CD4-positive, alpha-beta memory T cell (primary cell): ENCODE measurements at places on chromosomes 6 and 20. TPM values are rescaled to one million over a fixed set of nuclear protein-coding genes. Genes with fewer than 3 reads are reported as not detected.

- H3K27ac ChIP-seq: no peak overlapping the region
- H3K36me3 ChIP-seq: no peaks in the 10 kb centered on the region
- no peak overlapping the region for H3K4me3 ChIP-seq
- no peaks in the 10 kb centered on the region for H3K4me1 ChIP-seq
These were observed 18.5 kb downstream of the GGTLC1 start for GRCh38 chr20:23970049-23970448.

DNA sequence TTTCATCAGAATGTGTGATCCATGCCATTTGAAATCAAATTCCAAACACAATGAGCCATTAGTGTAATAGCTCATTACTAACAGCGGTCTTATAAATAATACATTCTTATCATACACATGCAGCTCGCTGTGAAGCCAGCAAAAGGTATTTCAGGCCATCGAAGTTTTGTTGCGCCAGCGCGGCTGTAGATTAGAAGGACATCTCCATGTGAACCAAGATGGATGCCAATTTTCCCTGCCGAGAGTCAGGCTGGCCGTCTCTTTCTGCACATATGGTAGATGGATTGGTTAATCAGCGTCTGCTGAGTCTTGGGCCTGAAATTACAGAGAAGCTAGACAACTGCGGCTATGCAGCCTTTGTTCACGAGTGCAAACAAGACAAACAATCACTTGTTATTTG lies 44.1 kb downstream of the CFAP61 start:
- no peak overlapping the region for H3K4me3 ChIP-seq
- H3K27me3 ChIP-seq: no peaks in the 10 kb centered on the region
- DNase-seq: no peak
- H3K27ac ChIP-seq: no peak overlapping the region

DNA sequence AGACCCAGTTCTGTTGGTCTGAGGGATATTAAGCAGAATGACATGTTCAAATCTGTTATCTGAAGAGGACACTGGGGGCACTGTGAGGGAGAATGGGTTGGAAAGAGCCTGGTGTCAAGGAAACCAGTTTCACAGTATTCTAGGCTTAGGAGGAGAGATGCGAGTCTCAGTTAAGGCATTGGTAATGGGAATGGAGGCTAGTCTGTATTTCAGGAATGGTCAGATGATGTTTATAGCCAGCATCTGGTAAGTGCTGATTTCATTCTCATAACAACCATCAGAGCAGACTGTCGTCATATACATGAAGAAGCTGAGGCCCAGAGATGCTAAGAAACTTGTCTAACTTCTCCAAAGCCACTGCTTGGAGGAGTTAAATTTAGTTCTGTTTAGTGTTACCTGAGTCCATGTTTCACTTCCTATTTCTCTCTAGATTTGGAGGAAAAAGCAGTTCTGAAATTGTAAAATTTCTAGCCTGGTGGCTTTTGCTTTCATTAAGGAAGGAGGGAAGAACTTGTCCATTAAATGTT lies 242.0 kb downstream of the ARID1B start:
- H3K4me3 ChIP-seq: no peak overlapping the region
- peaks cover 31% of the 10 kb centered on the region for H3K4me1 ChIP-seq

The CST8 gene
- total RNA-seq: not detected

The SLC44A4 gene
- not detected for total RNA-seq

DNA sequence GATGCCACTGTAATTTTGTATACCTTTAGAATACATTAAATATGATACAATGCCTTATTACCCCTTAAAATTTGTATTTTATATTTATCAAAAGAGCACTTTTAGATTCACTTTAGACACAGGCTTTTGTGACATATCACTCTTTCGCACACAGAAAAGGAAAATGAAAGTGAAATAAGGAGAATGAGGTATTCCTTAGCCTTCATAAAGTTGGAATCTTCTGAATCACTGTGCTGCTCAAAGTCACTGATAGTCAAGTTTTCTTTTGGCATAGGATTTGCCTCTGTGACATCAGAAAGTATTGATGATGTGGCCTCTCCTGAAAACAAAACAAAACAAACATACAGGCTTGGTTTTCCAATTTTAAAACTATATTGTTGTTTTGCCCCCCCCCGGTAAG lies 1097.1 kb downstream of the KIF16B start:
- no peaks in the 10 kb centered on the region for H3K36me3 ChIP-seq
- DNase-seq: no peak
- no peak overlapping the region for H3K27ac ChIP-seq
- H3K4me3 ChIP-seq: no peak overlapping the region
- no peaks in the 10 kb centered on the region for H3K27me3 ChIP-seq

The PROCR gene
- 0.61 TPM for total RNA-seq

DNA sequence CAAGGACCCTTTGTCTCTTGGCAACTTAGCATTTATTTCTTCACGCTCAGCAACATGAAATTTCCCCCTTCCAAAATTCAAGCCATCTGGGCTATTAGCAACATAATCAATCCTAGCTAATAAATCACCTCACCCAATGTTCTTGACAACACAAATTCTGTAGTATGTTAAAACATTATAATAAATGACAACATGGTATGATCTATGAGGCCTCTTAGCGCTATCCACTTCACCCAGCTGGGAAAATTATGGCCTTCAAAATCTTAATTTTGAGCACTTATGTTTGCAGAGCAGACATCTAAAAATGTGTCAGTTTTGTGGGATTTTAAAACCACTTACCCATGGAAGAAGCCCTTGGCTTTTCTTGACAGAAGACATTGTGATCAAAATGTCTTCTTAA lies 181.9 kb downstream of the HDGFL1 start:
- no peak for DNase-seq
- H3K27me3 ChIP-seq: no peaks in the 10 kb centered on the region
- H3K36me3 ChIP-seq: no peaks in the 10 kb centered on the region
- H3K27ac ChIP-seq: no peak overlapping the region

DNA sequence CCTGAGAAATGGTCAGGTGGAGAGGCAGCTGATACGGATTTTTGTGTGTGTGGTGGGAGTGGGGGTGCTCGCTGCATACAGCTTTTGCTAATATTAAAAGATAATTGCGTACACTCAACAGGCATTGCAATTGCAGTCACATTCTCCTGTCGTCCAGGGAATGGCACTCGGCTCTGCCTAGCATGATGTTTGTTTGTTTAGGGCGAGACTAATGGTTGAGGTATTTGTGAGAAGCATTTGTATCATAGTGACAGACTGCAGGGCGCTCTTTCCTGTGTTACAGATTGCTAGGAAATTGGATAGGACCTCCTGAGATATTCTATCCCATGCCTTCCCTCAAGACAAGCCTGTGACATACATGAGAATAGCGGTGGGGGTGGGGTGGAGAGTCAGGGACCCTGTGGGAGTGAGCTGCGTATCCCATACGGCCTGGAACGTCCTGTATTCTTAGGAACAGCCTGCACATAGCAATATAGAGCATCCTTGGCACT lies 207.4 kb downstream of the SOX4 start:
- H3K4me3 ChIP-seq: no peak overlapping the region
- H3K27me3 ChIP-seq: no peaks in the 10 kb centered on the region
- no peak overlapping the region for H3K27ac ChIP-seq
- H3K4me1 ChIP-seq: no peaks in the 10 kb centered on the region
- H3K36me3 ChIP-seq: no peaks in the 10 kb centered on the region

DNA sequence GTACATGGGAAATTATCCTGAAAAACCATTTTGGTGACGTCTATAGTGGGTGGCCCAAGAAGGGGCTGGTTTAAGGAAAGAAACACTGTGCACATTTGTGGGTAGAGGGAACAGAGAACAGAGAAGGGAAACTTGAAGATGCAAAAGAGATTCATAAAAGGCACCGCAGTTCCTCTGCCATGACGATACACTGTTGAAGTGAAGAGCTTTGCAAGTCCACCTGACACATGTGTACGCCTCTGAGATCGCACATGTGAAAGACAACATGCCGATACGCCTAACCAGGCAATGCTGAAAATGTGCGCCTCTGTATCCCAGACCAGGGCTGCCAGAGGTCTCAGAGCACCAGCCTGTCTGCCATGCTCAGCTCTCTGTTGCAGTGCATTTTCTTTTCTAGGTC lies 180.9 kb downstream of the KIF16B start:
- H3K4me3 ChIP-seq: no peak overlapping the region
- H3K27me3 ChIP-seq: no peaks in the 10 kb centered on the region

The CST7 gene
- 23.3 TPM for total RNA-seq

DNA sequence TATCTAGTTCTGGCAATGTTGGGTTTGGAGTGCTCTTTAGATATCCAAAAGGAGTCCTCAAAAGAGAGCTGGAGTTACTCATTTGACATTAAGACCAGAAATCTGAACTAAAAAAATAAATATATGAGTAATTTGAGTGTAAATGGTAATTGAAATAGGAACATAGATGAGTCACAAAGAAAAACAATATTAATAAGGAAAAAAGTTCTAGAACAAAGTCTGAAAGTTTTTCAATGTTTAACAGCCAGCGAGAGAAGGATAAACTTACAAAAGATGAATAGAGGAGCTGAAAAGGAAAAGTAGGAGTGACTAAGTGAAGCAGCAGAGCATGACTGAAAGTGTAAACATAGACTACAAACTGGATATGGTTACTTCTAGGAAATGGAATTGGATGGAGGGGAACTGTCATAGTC lies 46.8 kb downstream of the EPM2A start:
- H3K27me3 ChIP-seq: no peaks in the 10 kb centered on the region
- no peak overlapping the region for H3K27ac ChIP-seq

The PAX1 gene
- not detected for total RNA-seq

The HLA-G gene
- 0.52 TPM for total RNA-seq
